HEK293T (cell line): ENCODE measurements at places on chromosomes 3 and 15.
A peak's percentile ranks its signal among the peaks of the same experiment; 100 is the strongest.

- no peak for DNase-seq
Measured at GRCh38 chr15:87711026-87711425, 545.5 kb downstream of the NTRK3 start.

- peak; percentile 13 for DNase-seq
Measured at GRCh38 chr3:72487078-72487765, 361.0 kb downstream of the SHQ1 start.

DNA sequence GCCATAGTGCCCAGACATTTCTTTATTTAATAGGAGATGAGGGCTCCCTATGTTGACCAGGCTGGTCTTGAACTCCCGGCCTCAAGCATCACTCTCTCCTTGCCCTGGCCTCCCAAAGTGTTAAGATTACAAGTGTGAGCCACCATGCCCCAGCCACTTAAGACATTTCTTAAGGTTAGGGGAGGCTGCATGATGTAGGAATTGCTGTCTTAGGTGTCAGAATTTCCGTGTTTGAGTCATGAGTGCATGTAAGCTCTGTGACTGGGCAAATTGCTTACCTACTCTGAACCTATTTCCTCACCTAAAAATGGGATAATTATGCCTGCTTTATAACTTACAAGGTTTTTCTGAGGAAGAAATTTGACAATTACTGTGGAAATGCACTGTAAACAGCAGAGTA lies 34.2 kb upstream of the SIAH2 start:
- no peak for DNase-seq

GRCh38 chr3:107430996-107431245 lies 53.7 kb downstream of the CCDC54 start:
- DNase-seq, result no peak

GRCh38 chr3:128922804-128923459 lies 43.5 kb downstream of the ACAD9 start:
- DNase-seq, result no peak

DNA sequence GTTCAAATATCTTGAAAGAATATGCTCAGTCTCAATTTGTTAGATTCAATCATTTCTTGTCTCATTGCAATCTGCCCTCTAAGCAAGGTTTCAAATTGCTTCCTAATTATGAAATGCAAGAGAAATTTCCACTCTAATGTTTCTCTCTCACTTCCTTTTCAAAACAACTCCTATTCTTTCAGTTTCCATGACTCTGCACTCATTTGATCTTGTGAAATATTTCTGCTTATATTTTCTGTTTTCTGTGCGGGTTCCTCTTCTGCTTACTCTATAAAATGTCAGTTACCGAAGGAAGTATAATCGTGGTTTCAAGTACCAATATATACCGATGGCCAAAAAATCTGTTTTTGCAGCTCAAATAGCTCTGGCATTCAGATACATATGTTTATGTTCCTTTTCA lies 521.9 kb upstream of the NAALADL2 start:
- no peak for DNase-seq

- DNase-seq, result no peak
Measured at GRCh38 chr3:170603770-170604510, 18.1 kb upstream of the SLC7A14 start.

GRCh38 chr3:179995406-179995805 lies 41.3 kb downstream of the PEX5L start:
- DNase-seq, result no peak

- no peak for DNase-seq
Measured at GRCh38 chr3:168889666-168890065, 773.8 kb downstream of the MECOM start.

- peak; percentile 22 for DNase-seq
Measured at GRCh38 chr3:18423401-18424212, 1.5 kb downstream of the SATB1 start.

DNA sequence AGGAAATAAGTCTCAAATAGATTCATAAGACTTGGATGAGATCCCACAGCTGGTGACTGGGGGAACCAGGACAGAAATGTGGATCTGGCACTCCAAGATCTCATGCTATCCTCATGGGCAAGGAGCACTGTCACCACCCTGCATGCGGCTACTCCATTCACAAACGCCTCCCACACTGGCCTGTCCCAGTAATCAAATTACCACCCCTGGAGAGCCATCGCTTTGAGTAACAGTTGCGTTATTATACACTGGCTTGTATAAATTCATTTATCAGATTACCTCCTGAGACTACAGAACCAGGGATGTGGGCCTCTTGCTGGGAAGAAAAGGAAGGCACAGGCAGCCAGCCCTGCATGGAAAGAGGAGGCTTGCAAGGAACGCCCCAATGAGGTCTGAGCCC lies 27.9 kb upstream of the SLC25A36 start:
- DNase-seq, result no peak

GRCh38 chr3:10524270-10524669 lies 18.9 kb upstream of the ATP2B2 start:
- no peak for DNase-seq

DNA sequence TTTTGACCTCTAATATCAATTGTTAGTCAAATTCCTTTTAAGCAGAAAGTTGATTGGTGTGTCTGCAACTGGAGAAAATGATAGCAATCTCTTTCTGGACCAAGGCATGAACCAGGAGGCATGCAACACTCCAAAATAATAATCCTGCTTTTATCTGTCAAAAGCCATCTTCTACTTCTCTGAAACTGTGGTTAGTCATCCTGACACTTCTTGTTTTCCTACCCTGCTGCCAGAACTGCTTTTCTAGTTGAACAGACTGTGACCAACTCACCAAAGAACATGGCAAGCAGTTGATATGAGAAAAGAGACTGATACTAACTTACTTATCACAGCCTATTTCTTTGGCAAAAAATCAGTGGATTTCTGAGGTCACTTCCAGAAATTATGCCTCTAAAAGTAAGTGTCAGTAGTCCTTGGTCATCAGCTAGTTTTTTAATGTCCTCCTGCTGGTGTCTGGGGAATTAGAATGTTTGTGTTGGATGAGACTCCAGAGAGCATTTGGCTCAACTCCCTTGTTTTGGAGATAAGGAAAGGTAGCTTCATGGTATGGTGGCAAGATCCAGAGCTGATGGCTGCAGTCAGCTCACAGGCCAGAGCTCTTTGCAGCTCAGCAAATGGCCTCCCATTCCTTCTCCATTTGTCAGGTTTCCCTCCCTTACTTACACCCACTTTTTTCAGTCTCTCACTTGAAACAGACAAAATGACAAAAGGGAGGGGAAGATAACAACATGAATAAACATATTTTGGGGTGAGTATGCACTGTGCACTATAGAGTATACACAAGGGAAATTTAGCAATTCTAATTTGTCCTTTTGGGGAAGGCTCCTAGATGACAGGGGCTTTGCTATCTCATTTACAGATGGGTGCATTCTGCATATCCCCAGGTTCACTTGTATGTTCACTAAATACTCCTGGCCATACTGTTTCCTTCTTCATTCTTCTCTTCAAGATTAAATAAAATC lies 7.0 kb downstream of the CRYGS start:
- no peak for DNase-seq

- peak; percentile 14 for DNase-seq
Measured at GRCh38 chr3:60579734-60580133, 671.5 kb downstream of the FHIT start.

- peak; percentile 34 for DNase-seq
Measured at GRCh38 chr3:177284383-177284881, 87.2 kb upstream of the TBL1XR1 start.

DNA sequence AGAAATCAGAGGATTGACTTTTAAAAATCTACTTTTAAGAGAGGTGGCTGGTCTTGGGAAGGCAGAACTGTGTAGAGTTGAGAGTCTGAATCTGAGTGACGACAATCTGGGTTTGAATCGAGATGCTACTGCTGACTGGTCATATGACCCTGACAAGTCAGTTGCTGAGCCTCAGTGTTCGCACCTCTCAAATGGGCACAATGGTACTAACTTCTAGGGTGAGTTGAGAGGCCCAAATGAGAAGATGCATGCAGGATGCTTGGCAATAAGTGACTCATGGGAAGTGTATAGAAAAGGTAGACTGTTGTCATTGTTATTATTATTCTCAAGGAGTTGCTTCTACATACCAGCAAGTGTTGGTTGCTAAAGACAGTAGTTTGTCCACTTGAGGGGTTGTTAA lies 10.3 kb downstream of the CACNA2D3 start:
- no peak for DNase-seq

DNA sequence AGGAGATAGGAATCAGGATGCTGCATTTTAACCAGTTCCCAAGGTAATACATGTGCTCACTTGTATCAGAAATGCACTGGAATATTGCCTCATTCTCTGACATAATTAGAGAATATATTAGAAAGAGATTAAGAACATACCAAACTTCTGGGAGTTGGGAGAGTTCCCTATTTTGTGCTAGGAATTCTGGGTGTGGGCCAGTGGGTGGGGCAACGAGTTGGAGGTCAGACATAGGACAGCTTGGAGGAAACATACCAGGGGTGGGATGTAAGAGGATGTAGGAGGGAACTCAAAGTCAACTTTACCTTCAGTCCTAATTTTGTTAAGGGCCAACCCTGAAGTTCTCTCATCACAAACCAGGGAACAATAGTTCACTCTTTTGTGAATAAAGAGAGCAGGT lies 83.6 kb downstream of the SLC7A14 start:
- no peak for DNase-seq

DNA sequence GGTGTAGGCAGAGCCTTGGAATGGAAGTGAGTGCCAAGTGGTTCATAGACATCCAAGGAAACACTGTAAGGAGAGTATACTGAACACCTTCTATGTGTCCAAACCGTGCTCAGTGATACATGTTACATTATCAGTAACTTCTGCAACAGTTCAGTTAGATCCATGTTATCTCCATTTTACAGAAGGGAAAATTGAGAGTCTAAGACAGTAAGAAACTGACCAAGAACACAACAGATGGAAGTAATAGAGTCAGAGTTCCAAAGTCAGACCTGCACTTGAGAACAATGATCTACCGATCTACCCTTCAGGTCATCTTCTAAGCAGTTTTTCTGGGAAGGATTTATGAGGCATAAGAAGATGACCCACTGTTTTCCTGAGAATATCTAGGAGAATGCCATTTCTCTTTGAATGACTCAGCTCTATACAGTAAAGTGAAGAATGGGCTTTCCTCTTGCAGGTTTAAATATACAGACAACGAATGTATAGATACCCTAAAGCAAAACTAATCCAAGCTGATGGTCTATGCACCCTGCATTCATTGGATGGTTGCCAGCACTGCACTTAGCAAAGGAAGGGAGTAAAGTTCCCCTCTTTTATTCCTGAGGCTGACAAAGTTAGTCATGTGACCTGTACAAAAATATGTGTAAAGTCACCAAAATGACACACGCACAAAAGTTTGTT lies 604.1 kb upstream of the MDFIC2 start:
- DNase-seq, result peak; percentile 18

DNA sequence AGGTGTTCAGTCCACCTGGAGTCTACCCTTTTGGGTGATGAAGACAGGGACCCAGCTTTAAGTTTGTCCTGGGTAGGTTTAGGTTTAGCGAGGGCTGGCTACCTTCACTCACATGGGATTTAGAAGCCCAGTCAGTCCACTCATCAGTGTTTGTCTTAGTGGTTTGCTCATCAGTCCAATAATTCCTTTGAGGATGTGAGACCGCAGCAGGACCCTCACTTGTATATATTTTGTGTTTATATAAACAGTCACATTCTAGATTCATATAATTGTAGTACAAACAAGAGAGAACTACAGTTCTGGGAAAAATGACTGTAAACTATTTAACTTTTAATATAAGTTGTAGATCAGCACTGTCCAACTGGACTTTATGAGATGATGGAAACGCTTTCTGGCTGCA lies 18.2 kb downstream of the EFCC1 start:
- DNase-seq, result no peak

DNA sequence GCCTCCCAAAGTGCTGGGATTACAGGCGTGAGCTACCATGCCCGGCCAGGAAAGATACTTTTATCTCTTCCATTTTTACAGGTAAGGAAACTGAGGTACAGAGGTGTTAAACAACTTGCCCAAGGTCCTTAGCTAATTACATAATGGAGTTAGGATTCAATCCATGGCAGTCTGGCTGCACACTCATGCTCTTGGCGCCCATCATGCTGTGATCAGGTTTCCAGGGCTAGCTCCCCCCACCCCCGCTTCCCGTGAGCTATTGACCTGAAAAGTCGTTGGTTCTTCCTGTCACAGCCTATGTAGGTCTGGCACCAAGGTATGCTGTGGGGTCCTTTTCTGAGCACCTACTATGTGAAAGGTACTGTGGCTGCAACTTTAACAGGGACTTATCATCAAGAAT lies 55.9 kb upstream of the LARS2 start:
- DNase-seq, result no peak

GRCh38 chr3:142318331-142318730 lies 92.9 kb upstream of the GK5 start:
- no peak for DNase-seq

DNA sequence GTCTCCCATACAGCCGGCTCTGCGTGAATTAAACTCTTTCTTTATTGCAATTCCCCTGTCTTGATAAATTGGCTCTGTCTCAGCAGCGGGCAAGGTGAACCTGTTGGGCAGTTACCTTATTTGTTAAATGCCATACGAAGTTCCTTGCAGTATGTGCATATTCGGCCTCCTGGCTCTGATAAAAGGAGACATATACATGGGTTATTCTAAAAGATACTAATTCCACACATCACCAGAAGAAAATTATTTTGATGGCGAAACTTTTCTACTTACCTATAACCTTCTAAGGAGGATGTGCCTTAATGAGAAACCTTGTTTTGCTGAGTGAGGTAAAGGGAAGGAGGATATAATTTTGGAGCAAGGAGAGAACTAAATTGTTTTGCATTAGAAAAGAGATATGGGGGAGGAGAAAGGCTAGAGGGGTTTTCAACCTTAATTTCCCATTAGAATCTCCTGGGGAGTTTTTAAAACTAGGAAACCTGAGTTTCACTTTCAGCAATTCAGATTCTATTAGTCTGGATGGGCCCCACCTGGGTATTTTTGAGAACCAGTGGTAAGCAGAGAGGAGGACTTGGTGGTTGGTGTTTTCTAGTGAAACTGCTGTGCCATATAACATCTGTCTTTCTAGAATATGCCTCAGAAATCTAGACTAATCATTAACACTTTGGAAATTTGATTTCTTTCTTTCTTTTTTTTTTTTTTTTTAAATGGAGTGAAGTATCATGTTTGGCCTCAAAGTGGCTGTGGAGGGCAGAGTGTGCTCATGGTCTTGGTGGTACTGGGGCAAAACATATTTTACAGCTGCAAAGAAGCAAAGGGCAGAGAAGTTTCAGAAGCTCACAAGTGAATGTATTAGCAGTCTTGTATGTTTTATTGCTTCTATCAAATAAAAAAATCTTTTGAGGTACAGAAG lies 23.0 kb downstream of the NANOGP8 start:
- no peak for DNase-seq

DNA sequence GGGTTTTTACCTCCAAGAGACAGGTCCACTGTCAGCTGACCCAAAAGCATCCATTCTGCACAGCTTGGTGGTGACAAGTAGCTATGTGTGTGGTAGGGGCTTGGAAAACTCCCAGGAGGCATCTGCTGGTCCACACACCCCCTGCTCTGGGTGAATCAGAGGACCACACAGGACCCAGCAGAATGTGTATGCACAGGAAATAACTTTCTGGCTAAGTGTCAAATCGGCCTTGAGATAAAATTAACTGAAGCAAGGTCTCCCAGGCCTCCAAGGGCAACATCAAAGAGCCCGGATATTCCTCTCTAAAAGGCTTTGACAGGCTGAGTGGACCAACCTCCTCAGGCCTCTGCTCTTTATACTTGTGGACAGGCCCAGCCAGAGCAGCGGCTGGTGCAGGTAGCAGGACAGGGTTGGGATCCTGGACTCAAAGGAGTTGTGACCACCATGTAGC lies 66.5 kb downstream of the CTNNB1 start:
- DNase-seq, result no peak
